Suppressor macrophage treated with lipopolysaccharide for 1 hour (primary cell): ENCODE measurements at places on chromosomes 1 and 21.

DNA sequence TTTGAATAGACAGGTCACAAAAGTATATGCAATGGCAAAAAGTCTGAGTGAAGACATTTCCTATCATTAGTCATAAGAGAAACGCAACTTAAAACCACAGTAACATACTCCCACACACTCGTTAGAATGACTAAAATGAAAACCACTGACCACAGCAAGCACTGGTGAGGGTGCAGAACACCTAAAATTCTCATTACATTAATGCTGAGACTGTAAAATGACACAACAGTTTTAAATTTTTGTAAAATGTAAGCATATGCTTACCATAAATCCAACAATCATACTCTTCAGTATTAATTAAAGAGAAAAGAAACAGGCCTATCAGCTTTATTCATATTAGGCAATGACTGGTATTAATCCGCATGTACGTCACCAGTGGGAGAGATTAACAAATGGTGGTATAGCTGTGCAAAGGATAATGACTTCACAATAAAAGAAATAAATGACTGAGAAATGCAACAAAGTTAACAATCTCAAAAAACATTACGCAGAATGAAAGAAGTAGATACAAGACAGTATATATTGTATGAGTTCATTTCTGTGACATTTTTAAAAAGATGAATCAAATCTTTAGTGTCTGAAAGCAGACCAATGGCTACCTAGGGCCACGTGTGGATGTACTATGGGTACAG lies 253.5 kb downstream of the AKT3 start:
- DNase-seq = peak; percentile 93

- DNase-seq = no peak
Observed at GRCh38 chr1:184176058-184176457, 124.5 kb downstream of the TSEN15 start.

- DNase-seq = no peak
Observed at GRCh38 chr1:100246738-100247137, 2.9 kb downstream of the DBT start.

DNA sequence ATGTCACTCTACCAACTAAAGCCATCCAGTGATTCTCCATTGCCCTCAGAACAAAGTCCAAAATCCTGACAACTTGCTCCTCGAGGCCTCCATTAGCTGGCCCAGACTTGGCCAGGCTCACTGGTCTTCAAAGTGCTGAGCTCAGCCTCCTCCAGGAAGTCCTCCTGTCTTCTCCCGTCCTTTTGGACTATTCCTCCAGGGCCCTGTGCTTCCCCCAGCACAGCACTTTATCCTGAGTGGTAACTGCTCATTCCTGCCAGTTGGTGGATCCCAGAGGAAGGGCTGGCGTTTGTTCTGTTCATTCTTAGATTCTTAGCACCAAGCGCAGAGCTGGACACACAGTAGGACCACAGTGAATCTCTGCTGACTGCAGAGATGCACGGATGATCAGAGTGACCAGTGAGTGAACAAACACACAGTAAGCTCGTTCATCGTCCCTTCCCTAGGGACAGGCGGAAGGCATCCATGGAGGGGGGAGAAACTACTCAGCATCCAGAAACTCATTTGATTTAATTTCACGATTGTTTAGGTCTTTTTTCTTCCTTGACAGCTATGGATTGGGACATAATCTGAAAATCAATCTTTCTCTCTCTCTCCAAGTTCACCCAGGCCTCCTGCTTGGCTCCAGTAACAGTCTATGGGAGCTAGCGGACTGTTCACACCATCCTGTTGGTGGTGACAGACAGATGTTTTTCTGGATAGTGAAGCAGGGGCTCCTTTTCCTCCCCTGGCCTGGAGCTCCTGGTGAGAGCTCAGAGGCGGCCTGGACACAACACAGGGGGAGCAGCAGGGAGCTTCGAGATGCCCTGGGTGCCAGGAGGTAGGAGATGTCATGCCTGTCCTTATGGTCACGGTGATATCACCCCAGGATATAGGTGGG lies 180.2 kb downstream of the PTPRU start:
- no peak for DNase-seq

DNA sequence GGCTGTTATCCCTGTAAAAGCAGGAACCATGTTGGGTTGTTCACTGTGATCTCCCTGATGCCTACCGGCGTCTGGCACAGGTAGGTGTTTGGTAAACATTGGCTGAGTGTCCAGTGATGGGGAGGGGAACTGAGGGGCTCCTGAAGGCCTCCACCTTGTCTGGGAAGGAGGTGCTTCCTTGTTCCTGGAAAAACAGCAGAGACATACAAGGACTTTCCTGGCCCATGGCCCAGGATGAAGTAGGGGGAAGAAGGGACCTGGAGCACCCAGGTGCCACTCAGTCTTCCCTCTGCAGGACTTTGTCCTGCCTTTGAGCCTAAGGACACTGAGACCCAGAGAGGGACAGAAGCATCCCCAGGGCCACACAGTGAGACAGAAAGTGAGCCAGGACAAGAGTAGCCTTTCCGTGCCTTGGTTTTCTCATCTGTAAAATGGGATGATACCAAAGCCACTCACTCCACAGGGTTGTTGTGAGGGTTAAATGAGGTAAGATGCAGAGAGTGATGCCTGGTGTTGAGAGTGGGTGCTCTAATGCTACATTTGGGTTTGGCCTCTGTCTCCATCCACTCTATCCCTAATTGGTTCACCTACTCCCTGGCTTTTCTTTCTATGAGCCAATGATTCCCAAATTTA lies 6.1 kb upstream of the HEYL start:
- no peak for DNase-seq

GRCh38 chr1:34899906-34900305 lies 29.5 kb downstream of the DLGAP3 start:
- DNase-seq = no peak

- no peak for DNase-seq
Observed at GRCh38 chr1:170146720-170147263, 1.0 kb downstream of the NTMT2 start.

DNA sequence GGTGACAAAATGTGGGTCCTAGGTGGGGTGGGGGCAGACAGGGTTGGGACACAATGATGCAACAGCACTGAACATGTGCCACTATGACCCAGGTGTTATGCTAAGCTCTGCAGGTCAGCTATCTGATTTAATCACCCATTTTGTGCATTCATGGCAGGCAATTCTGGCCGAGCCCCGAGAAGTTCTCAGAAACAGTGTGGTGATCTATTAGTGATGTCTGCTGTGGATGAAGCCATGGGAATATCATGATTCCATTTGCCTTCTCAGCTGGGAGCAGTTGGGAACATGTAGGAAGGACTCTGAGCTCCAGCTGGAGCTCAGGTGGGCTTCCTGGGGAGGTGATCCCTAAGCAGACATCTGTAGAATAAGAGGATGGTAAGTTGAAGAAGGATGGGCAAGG lies 194.0 kb upstream of the POU3F1 start:
- DNase-seq = no peak

DNA sequence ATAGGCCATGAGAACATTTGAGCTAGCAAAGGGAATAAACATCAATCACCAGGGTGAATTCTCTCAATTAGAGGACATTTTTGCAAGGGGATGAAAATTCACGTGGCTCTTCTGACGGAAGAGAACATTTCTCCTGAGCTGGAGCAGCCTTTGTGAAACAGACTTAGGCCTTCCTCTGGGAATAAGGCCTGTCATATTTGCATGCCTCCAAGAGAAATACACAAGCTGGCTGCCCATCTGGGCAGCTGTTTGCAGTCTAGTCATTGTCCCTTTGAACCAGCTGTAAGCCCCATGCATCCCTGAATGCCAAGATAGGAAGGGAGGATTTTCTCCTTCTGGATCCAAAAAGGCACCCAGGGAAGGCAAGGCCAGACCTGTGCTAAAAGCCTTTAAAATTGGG lies 5.5 kb downstream of the LEMD1 start:
- DNase-seq = no peak

DNA sequence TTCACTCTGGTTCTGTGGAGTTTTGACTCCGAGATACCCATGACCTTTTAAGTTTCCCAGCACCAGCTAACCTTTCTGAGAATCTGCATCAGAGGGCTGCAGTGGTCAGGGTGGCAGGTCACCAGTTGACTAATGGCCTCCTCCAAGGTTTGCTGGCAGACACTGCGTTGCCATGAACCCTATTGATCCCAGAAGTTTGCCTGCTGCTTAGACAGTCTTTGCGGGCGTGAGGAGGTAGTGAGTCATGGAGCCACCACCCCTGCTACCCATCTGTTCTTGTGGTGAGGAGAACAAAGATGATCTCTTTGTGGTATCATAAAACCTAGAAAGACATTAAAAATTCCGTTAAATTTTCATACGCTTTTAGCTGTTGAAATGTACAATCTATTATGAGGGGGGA lies 180.4 kb downstream of the FGGY start:
- DNase-seq = no peak

DNA sequence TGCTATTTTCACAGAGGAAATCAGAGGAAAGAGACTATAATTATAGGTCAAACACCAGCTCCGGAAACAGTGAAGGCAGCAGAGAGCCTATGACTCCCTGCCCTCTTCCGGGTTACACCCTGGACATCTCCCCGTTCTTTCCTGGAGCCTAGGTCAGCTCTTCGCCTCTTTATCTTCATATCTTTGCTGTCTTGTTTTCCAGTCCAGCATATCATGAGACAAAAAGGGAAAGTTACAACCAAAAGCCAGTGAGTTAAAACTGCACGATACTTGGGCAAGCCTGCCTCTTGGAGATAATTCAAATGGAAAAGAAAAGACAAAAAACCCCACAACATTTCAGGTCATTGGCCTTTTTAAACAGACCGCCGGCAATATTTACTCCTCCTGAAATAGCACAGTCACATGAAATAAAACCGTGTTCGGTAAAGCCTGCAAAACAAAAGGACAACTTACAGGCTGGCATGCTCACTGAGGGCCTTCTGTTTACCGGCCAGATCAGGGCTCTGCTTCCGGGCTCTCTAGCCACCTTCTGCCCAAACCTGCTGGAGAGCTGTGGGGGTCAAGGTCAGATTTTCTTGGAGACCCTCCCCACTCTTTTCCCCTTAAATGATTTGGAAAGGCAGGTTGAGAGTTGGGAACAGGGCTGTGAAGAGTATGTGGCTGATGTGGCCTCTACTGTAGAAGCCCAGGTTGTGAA lies 42.8 kb upstream of the PPP2R5A start:
- no peak for DNase-seq

DNA sequence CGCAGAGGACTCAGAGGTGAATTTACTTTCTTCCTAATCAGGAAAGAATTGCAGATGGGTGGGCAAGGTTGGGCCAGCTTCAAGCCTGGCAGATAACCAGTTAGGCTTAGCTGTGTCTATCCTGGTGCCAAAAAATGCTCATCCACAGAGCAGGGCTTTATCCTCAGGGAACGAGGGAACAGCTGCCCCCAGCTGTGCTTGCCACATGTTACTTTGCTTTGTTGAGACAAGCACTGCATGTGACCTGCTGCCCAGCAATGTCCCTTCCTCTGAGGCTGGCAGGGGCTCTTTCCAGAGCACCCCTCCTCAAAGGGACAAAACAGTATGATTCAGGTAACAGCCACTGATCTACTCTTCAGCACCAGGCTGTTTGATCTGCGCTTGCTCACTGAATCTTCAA lies 505.1 kb upstream of the USP24 start:
- DNase-seq = no peak

GRCh38 chr1:186617926-186618325 lies 62.3 kb downstream of the PTGS2 start:
- peak; percentile 75 for DNase-seq

DNA sequence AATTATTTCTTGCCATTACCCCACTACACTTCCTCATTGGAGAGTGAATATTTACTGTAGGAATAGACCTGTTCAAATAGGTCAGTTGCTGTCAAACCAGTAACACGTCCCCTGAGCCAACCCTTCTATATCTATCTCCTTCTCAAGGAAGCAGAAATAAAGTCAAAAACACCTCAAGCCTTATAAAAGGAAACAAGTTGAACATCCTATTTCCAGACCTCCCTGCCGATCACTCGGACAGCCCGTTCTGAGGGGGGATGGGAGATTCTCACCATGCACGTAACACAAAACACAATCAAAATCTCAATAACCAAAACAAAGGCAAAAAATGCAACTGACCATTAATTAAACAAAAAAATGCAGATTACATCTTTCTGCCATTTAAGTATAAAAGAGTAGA lies 121.5 kb upstream of the KRTAP19-8 start:
- DNase-seq = no peak

DNA sequence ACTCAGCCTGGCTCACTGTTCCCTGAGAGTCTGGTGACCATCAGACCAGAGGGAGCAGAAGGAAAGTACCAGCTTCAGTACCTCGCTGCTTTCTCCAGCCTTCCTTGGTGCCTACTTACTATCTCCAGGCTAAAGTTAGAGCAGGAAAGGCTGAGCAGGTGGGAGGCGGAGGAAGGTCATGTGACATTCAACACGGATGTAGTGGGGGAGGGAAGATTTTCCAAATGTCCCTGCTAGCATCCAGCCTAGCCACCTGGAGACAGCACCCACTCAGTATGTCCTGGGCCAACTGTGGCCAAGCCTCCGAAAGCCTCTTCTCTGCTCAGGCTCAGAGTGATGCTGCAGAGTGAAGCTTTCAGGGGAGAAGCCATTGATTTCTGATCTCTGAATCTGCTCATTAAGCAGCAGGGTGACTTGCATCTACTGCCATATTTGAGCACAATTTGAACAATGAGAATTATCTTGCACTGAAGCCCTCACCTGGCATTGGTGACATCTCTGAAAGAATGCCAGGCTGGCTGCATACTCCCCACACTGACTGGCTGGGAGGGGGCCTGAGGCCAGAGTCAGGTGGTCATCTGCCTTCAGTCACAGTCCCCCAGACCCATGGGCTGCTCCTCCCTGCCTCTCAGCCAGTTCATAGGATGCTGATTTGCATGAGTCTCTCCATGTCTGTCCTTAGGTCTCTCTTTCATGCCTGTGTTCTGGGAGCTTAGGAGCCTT lies 86.2 kb downstream of the KCND3 start:
- DNase-seq = no peak

GRCh38 chr21:36676039-36676950 lies 22.6 kb upstream of the SIM2 start:
- no peak for DNase-seq

DNA sequence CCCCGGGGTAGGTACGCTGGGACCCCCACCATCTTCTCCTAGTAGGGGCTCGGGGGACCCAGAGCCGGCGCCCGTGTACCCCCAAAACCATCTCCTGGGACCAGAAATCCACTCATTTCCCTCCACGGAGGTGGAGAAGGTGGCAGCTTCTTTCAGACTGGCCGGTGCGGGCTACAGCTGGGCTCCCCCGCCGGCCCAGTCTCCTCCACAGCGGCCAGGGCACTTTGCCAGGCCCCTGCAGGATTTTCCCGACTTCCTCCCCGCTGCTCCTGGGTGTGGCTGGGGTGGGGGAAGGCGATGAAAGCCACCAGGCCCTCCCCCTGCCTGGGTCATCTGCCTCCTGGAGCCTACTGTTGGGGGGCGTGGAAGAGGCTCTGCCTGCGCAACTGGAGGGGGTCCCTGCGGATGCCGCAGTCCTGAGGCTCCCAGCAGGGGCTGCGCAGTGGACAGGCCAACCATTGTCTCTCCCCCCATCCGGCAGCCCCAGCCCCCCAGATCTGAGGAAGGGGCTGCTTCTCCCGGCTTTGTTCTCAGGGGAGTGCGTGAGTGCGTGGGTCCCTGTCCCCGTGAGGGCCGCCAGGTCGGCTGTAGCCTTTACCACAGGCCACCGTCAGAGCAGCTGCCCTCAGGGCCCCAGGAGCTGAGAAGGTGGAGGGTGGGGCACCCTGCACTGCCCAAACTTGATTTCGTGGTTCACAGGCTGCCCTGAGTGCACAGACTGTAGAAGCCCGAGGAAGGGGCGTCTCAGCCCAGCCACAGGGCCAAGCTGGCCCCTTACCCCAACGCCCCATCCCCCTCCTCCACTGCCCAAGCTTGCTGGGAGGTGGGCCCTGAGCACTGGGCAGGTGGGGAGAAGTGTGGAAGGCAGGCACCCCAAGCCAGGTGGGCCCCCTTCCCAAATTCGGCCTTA lies 1.3 kb downstream of the AGRN start:
- peak; percentile 95 for DNase-seq

- DNase-seq = peak; percentile 6
Observed at GRCh38 chr1:2539312-2539907, 9.3 kb upstream of the HES5 start.

GRCh38 chr1:46692811-46693770 lies 21.4 kb downstream of the TEX38 start:
- no peak for DNase-seq
